ENCODE measurements at places on chromosomes 1 and 21. TPM values are rescaled to one million over a fixed set of nuclear protein-coding genes. Genes with fewer than 3 reads are reported as not detected.

DPT gene
- total RNA-seq, result not detected

DNA sequence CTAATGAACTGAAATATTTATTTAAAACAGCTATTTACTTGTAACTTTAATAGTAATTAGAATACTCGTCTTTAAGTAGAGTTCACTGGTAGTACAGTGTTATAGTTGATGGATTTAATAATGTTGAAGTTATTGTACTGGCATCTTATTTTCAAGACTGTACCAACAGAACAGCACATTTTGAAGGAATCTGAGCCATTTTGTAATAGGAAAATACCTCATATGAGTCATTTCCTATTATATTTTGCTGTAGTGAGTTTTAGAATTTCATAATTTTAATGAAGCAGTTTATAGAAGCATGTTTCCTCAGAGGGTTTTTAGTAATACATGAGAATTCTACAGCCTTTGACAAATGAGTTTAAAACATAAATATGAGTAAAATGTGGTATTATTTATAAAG is 258.3 kb downstream of the OLFM3 start:
- no peak overlapping the region for H3K4me3 ChIP-seq
- H3K4me1 ChIP-seq, result no peaks in the 10 kb centered on the region
- no peak overlapping the region for H3K27ac ChIP-seq
- H3K36me3 ChIP-seq, result no peaks in the 10 kb centered on the region

GRCh38 chr1:196516373-196516772 is 91.9 kb downstream of the KCNT2 start:
- H3K27ac ChIP-seq, result no peak overlapping the region
- H3K36me3 ChIP-seq, result no peaks in the 10 kb centered on the region
- no peaks in the 10 kb centered on the region for H3K4me1 ChIP-seq
- no peaks in the 10 kb centered on the region for H3K27me3 ChIP-seq
- DNase-seq, result no peak

DNA sequence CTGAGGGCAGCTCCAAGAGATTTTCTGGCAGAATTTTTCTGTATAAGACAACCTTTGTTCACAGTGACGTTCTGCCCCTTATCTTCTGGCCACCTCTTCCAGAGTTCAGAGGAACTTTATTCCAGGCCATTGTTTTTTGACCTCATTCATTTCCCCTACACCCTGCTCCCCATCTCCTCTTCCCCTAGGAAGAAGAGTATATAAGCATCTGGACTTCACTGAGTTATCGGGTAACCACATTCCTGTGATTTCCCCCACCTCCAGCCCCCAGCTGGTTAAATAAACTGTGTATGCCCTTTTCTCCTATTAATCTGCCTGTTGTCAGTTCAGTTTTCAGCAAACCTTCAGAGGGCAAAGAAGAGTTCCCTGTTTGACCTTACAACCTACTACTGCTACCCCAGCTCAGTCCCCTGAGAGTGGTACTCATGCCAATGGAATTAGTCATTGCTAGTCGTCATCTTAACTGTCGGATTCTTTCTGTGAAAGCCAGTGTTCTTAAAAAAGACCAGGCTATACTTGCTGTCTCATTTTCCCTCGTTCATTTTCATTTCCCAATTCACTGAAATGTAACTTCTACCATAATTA is 14.3 kb upstream of the ALG14 start:
- H3K4me1 ChIP-seq, result peaks cover 34% of the 10 kb centered on the region
- peak; percentile 74 for DNase-seq
- no peaks in the 10 kb centered on the region for H3K27me3 ChIP-seq
